H54 (cell line): ENCODE measurements at places on chromosomes 5 and 9.
A peak's percentile ranks its signal among the peaks of the same experiment; 100 is the strongest.

DNA sequence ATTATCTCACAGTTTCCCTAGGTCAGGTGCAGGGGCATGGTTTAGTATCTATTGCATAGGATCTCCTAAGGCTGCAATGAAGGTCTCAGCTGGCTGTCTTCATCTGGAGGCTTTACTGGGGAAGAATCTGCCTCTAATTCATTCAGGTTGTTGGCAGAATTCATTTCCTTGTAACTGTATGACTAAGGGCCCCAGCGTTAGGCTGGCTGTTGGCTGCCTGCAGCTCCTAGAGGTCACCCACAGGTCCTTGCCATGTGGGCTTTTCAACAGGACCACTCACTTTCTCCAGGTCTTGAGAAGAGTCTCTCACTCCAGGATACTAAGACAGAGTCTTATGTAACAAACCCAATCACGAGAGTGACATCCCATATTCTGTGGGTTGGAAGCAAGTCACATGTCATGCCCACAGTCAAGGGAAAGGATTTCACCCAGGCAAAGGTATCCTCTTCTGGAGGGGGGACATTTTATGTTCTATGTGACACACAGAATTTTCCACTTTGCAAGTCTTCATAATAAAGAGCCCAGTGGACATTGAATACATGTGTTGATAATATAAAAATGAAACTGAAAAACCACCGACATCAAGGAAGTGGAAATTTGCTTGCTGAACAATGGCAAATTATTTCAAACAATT, 38.2 kb downstream of the HMHB1 start:
- DNase-seq, result no peak

DNA sequence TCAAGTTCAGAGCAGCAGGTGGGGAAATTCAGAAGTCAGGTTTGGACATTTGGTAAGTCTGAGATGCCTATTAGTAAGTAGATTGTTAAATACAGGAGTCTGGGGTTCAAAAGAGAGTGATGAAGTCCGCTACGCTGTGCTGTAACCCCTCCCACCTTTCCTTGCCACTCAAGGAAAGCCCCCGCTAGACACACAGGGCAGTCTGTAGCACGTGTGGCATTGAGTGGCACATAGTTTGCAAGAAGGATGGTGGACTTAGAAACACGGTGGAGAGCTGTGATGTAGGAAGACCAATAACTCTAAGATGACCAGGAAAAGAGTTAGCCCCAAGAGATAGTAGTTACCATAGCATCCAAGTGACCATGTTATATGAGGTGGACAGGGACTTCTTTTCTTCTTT, 44.7 kb upstream of the FSTL4 start:
- no peak for DNase-seq

GRCh38 chr5:25262221-25262620, 617.4 kb upstream of the CDH10 start:
- no peak for DNase-seq

DNA sequence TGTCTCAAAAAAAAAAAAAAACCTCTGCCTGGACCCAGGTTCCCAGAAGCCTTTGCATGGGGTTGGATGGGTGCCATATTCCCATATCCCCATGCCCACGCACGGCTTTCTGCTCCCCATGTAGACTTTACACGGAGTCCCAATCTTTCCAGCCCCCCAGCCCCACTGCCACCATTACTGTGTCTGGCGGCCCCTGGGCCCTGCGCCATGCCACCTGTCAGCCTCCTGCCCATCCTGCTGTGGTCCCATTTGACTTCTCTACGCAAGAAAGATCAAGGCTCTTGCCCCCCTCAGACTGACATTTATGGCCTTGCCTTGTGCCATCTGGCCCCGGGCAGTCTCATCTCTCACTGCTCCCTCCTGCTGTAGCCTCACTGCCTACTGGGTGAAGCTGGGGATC, 6.5 kb upstream of the AK1 start:
- no peak for DNase-seq

DNA sequence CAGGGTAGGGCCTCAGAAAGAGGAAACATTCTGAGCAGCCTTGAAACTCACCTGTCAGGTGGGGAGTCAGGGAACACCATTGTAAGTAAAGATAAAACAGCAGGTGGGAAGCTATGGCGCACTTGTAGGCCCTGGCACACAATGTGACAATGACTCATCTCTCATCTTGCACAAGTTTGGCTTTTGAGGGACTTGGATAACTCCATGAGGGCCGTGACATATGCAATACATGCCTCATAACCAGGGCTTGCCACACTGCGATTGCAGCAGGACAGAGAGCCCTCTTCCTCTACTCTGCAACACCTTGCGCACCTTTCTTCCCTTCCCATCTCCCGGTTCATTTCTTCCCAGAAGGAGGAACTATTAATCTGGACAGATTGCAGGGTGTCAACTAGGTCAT, 144.9 kb downstream of the CEP120 start:
- no peak for DNase-seq

- no peak for DNase-seq
These were observed 155.6 kb upstream of the PANK3 start for GRCh38 chr5:168734620-168735300.

DNA sequence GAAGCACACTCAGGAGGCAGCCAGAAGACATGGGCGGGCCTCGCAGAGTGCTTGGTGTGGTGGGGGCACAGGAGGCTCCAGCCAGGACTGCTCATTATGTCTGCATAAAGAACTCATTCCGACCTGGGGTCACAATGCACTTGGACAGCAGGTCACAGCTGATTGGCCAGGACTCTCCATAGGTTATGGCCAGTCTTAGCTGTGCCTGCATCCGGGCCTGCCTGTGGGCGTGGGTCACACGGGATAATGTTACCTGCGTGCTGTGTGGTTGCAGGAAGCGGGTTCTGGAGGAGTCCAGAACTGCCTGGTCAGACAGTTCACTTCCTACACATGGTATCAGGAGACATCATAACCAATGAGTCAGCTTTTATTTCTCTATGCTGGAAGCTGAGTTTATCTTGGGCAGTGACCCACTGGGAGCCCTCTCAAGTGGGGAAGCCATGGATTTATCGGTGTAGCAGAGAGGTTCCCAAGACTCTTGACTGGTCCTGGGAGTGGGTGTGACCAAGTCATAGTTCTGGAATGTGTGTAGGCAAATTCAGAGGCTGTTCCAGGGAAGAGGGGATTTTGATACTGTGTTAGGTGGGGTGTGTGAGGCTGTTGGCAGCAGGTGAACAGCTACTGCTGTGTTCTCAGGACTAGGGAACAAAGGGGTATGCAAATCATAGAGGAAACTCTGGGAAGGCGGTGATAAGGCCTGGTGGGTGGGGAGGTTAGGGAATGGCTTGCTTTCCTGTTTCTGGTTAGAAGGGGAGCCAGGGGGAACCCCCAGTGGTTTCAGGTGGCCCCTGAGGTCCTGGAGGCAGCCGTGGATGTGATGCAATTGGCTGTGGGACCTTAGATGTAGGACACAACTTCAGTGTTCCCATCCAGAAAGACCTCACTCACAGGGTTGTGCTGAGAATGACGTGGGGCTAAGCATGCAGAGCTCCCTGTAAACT, 51.3 kb downstream of the ARHGEF37 start:
- DNase-seq, result peak; percentile 50

DNA sequence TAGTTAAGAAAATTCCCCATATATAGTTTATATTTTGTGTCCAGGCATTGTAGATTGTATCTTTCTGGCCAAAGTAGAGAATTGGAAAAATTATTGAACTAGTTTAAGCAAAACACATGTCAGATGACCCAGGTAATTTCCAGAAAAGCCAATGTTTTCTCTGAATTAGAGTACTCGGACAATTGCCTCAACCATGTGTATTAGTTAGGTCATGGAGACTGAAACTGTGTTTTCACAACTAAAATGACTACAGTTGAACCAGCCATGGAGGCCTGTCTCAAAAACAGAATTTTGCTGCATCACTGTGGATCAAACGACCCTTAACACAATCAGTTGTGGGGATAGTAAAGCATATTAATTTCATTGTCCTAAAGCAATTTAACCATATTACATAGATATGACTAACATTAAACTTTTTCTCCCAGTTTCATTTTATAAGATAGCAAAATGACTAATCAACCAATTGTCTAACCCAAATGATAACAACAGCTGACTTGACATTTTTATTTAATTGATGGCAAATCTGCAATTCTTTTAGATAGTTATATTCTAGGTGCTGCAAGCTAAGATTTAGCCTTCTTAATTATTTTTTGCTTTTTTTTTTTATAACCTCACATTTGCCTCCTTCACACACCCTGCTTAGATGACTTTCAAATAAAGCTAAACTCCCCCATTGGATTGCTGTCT, 39.2 kb upstream of the SPDL1 start:
- no peak for DNase-seq

GRCh38 chr5:149781612-149782011, 51.5 kb downstream of the PPARGC1B start:
- DNase-seq, result no peak

DNA sequence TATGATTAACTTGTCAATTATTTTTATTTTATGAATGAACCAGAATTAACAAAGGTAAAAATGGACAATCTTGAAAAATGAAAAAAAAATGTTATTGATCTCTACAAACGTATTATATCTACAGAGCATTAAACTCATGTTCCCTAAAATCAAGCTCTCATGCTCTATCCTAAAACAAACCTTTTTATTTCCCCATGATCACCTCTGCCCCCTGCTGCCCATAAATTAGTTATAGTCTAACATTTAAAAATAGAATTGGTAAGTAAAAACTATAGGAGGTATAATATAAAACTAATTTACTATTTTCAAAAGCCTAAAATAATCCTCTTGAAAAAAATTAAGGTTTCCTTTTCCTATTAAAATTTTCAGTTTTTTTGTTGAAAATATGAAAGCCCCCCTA, 168.0 kb upstream of the POU5F2 start:
- DNase-seq, result no peak

DNA sequence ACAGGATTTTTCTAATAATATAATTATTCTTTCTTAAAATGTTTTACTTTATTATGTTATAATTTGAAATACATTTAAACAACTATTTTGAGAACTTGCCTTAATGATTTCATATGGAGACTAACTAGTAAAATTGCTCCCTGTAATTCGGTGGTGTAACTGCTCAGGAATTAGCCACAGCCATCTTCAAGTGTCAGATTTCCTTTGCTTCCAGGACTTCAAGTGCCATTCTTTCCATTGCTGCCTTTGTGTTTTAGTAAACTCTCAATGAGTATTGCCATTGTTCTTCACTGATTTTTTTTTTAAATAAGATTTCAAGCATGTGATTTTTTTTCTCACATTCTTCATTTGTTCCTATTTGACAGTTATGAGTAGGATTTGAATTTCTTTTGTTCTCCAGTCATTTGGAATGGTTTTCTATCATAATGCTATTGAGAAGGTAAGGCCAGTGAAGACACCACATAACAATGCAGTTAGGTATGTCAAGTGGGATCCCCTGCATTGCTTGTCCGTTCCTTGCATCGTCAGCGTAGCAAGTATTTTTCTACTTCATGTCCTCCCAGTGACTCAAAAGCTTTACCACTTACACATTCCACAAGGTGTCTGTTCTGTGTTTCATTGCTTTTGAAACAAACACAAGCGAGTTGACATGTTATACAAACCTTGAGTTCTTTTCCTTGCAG, 83.7 kb downstream of the LNPEP start:
- DNase-seq, result no peak

DNA sequence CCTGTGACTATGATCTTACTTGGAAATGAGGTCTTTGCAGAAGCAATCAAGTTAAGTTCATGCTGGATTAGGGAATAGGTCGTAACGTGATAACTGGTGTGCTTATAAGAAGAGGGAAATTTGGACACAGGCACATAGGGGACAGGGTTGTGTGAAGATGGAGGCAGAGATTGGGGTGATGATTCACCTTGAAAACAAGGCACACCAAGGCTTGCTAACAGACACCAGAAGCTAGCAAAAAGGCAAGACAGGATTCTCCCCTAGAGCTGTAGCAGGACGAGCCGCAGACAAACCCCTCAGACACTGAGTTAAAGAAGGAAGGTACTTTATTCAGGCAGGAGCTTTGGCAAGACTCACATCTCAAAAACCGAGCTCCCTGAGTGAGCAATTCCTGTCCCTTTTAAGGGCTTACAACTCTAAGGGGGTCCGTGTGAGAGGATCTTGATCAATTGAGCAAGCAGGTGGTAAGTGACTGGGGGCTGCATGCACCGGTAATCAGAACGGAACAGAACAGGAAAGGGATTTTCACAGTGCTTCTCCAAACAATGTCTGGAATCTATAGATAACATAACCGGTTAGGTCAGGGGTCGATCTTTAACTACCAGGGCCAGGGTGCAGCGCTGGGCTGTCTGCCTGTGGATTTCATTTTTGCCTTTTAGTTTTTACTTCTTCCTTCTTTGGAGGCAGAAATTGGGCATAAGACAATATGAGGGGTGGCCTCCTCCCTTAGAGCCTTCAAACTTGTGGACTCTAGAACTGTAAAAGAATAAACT, 57.5 kb upstream of the S1PR3 start:
- DNase-seq, result no peak
